ENCODE measurements at places on chromosomes 4 and X. TPM values are rescaled to one million over a fixed set of nuclear protein-coding genes. Genes with fewer than 3 reads are reported as not detected.

Gene HTN1
- not detected for polyA plus RNA-seq

DNA sequence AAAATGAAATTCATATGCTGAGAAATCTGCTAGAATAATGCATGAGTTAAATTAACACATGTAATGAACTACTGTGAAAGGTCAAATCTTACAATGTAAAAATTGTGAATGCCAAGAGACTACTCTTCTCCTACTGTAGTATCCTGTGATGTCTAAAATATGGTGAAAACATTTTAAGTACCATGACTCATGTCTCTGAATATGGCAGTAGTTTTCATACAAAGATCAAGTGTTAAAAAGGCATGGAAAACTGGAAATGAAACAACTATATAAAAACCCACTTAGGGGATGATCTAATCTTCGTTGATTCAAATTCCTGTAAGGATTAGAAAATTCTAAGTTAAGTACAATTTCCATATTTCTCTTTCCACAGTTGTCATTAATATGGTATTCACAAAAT, 221.3 kb downstream of the PPP3CA start:
- no peak for DNase-seq

GRCh38 chr4:188941524-188942119, 802.4 kb downstream of the TRIML1 start:
- no peak for DNase-seq

DNA sequence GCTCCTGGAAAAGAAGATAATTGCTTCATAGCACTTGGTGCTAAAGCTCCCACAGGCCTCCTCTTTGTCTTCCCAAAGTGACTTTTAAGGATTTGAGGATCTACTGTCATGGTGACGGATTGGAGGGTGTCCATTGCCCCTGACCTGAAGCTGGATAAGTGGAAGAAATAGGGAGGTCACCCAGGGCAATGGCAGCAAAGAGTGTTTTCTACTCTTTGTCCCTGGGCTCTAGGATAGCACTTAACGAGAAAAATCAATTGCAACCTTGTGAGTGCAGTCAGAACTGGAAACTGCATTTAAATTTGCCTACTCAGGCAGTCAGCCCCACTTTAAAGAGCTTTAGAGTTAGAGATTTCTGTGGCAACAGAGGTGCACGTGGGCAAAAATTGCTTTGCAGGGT, 43.7 kb upstream of the XK start:
- DNase-seq, result no peak

DNA sequence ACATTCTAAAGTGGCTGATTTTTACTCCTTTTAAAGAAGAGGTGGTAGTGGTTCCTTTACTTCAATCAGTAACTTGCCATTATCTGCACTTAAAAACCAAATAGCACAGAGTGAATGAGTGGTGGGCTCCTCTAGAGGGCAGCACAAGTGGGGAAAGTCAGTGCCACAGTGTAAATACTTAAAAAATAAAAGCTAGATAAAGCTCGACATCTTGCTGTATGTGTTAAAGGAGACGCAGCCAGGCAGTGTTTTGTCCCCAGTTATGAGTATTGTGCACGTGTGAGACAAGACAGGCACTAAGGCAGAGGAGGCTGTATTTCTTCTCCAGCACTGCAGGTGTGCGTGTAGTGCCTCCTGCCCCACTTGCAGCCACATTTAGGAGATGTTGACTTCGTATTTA, 24.6 kb downstream of the NAP1L5 start:
- no peak for DNase-seq
